Thoracic aorta (tissue), 2 donors: ENCODE measurements at places on chromosomes 2 and 18. TPM values are rescaled to one million over a fixed set of nuclear protein-coding genes. Genes with fewer than 3 reads are reported as not detected.

- no peaks in the 10 kb centered on the region for H3K27me3 ChIP-seq
- peaks cover 22% of the 10 kb centered on the region for H3K4me1 ChIP-seq
- no peaks in the 10 kb centered on the region for H3K36me3 ChIP-seq
- peak overlapping the region; percentile 91 for H3K27ac ChIP-seq
- peak overlapping the region; percentile 99 for H3K4me3 ChIP-seq
Measured at GRCh38 chr2:240434728-240435456, 571 bp upstream of the GPC1 start.

DNA sequence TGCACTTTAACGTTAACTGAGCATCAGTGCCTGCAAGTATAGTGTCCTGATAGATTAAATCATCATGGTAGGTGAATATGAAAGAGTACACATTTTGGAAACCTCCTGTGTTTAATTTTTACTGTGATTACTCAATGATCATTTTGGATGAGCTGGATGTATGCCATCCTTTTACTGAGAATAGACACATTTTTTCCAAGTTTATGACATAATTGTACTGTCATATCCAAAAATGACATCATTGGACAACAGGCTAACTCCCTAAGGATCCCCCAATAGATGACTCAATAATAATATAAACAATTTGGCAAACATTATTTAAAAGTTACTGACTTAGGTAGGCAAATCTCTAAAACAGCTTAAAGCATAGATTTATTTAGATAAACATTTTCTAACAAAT is 410.8 kb upstream of the REG3G start:
- no peak overlapping the region for H3K4me3 ChIP-seq
- H3K4me1 ChIP-seq, result no peaks in the 10 kb centered on the region
- no peak overlapping the region for H3K27ac ChIP-seq
- DNase-seq, result no peak
- H3K36me3 ChIP-seq, result no peaks in the 10 kb centered on the region

DNA sequence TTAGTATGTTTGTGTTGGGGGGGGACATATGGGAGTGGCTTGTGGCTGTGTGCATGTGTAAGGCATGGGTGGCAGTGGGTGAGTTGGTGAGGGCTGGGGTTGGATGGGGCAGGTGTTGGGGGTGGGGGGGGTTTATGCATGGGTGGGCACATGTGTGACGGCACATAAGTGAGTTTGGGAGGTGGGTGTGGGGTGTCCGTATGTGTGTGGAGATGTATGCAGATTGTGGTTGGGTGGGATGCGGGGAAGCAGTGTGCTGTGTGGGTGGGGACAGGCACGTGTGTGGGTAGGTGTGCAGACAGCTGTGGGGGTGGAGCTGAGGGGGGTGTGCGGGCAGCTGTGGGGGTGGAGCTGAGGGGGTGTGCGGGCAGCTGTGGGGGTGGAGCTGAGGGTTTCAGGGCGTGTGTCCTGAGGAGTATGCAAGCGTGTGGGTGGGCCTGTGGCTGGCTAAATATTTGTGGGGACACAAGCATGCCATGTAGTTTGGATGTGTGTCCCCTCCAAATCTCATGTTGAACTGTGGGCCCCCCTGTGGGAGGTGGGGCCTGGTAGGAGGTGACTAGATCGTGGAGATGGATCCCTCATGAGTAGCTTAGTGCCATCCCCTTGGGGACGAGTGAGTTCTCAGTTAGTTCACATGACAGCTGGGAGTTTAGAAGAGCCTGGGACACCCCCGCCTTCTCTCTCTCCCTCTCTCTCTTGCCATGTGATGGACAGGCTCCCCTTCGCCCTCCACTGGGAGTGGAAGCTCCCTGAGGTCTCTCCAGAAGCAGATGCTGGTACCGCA is 59.4 kb downstream of the ANKMY1 start:
- H3K27me3 ChIP-seq, result no peaks in the 10 kb centered on the region
- DNase-seq, result no peak
- no peak overlapping the region for H3K4me3 ChIP-seq
- peaks cover 5% of the 10 kb centered on the region for H3K36me3 ChIP-seq
- H3K4me1 ChIP-seq, result no peaks in the 10 kb centered on the region

DNA sequence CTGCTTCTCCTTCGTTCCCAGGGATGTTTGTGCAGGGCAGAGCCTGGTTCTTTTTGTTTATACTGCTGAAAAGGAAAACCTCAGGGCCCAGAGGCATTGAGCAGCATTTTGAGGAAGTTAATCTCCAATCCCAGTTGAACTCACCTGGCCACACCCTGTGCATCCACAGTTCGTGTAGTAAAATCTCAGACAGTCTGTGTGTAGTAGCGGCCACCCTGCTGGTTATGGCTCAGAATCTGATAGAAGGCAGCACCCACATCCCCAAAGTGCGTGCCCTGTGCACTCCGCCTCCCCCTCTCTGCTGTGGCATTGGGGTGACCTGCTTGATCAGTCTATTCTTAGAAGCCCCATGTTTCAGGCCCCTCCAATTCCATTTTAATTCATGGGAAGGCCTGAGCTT is 10.9 kb downstream of the TRIB2 start:
- H3K27me3 ChIP-seq, result no peaks in the 10 kb centered on the region
- no peak overlapping the region for H3K4me3 ChIP-seq
- H3K36me3 ChIP-seq, result peaks cover 5% of the 10 kb centered on the region

- H3K27ac ChIP-seq, result no peak overlapping the region
- H3K4me3 ChIP-seq, result no peak overlapping the region
- DNase-seq, result no peak
Measured at GRCh38 chr2:237453671-237454070, 33.4 kb upstream of the MLPH start.

DNA sequence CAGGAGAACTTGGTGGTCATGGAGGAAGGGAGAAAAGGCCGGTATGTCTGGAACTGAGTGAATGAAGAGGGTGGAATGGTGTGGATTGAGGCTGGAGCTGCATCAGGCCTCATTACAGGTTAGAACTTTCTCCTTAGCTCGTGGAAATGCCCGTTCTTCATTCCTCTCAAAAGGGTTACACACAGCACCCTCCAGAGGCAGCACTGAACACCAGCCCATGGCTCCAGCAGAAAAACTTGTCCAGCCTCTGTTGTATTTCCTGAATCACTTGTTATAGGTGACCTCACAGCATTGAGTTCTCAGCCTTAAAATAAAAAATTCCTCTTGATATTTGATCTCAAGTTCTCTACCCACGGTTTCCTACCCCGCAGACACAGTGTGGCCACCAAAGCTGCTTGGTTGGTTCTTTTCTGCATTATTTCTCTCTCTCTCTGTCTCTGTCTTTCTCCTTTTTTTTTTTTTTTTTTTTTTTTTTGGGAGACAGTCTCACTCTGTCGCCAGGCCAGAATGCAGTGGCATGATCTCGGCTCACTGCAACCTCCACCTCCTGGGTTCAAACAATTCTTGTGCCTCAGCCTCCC is 89.6 kb downstream of the ITGB1BP1 start:
- H3K27ac ChIP-seq, result peak overlapping the region; percentile 34
- peaks cover 7% of the 10 kb centered on the region for H3K36me3 ChIP-seq
- peaks cover 5% of the 10 kb centered on the region for H3K4me1 ChIP-seq
- DNase-seq, result no peak
- H3K27me3 ChIP-seq, result no peaks in the 10 kb centered on the region
- no peak overlapping the region for H3K4me3 ChIP-seq

DNA sequence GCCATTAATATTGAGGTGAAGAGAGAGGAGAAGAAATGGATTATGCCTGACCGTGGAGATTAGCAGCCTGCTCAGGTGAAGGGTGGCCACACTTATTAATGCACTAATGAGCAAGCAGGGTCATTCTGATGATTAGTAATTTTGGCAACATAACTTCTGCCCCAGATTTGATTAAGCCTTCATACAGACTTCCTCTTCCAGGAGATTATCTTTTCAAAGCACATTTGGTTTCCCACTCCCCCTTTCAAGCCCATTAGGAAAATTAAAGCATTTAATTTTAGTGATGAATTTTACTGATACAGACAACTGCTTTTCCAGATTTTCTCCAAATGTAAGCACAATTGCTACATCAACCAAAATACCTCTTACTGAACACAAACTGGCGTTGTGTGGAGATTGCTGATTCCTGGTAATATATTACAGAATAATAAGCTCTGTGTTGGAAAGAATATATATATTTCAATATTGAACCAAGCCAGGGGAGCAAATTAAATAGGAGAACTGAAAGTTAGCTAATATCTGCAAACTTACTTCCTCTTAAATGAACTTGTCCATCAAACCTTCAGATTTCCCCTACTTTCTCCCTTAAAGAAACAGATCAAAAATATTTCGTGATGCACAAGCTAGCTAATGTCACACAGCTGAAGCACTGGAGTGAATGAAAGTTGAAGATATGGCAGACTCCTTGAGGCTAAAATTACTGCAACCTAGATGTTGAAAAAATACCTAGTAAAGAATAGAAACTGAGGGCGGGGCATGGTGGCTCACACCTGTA is 140.8 kb downstream of the FAM210A start:
- no peak for DNase-seq
- no peak overlapping the region for H3K4me3 ChIP-seq
- no peak overlapping the region for H3K27ac ChIP-seq
- H3K36me3 ChIP-seq, result peaks cover 2% of the 10 kb centered on the region
- H3K4me1 ChIP-seq, result peaks cover under 1% of the 10 kb centered on the region
- no peaks in the 10 kb centered on the region for H3K27me3 ChIP-seq

- peak overlapping the region; percentile 36 for H3K27ac ChIP-seq
- no peaks in the 10 kb centered on the region for H3K36me3 ChIP-seq
- peaks cover 6% of the 10 kb centered on the region for H3K4me1 ChIP-seq
- DNase-seq, result no peak
- H3K4me3 ChIP-seq, result no peak overlapping the region
- no peaks in the 10 kb centered on the region for H3K27me3 ChIP-seq
Measured at GRCh38 chr2:66897181-66897580, 462.3 kb downstream of the MEIS1 start.

GRCh38 chr18:41593171-41593675 is 361.8 kb upstream of the PIK3C3 start:
- no peaks in the 10 kb centered on the region for H3K4me1 ChIP-seq
- no peaks in the 10 kb centered on the region for H3K27me3 ChIP-seq
- no peaks in the 10 kb centered on the region for H3K36me3 ChIP-seq
- no peak for DNase-seq
- H3K4me3 ChIP-seq, result no peak overlapping the region

- H3K27ac ChIP-seq, result no peak overlapping the region
- no peaks in the 10 kb centered on the region for H3K36me3 ChIP-seq
- H3K4me1 ChIP-seq, result no peaks in the 10 kb centered on the region
- H3K27me3 ChIP-seq, result no peaks in the 10 kb centered on the region
- H3K4me3 ChIP-seq, result no peak overlapping the region
- DNase-seq, result no peak
Measured at GRCh38 chr2:175880-176820, 87.7 kb downstream of the SH3YL1 start.

DNA sequence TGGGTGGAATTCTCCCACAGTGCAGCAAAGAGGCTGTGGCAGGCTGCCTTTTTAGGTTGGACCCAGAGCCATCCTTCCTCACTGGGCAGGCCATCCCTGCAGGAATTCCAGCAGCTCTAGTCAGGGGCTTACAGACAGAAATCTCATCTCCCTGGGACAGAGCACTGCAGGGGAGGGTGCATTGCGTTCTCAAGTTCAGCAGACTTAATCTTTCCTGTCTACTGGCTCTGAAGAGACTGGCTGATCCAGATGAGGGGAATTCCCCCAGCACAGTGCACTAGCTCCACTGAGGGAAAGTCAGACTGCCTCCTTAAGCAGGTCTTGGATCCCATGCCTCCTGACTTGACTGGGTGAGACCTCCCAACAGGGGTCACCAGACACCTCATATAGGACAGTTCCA is 899.7 kb upstream of the VRK2 start:
- DNase-seq, result no peak
- H3K36me3 ChIP-seq, result no peaks in the 10 kb centered on the region
- no peaks in the 10 kb centered on the region for H3K4me1 ChIP-seq
- no peaks in the 10 kb centered on the region for H3K27me3 ChIP-seq
- H3K27ac ChIP-seq, result no peak overlapping the region
- no peak overlapping the region for H3K4me3 ChIP-seq

- H3K36me3 ChIP-seq, result no peaks in the 10 kb centered on the region
- DNase-seq, result no peak
- H3K27ac ChIP-seq, result no peak overlapping the region
Measured at GRCh38 chr2:157871415-157871814, 4.7 kb downstream of the ACVR1 start.

- no peaks in the 10 kb centered on the region for H3K4me1 ChIP-seq
- H3K36me3 ChIP-seq, result no peaks in the 10 kb centered on the region
- H3K4me3 ChIP-seq, result no peak overlapping the region
- DNase-seq, result no peak
Measured at GRCh38 chr2:186098821-186099220, 360.2 kb downstream of the FSIP2 start.

GRCh38 chr2:224196810-224197209 is 157.7 kb upstream of the SERPINE2 start:
- no peak overlapping the region for H3K4me3 ChIP-seq
- H3K4me1 ChIP-seq, result no peaks in the 10 kb centered on the region
- no peaks in the 10 kb centered on the region for H3K36me3 ChIP-seq
- no peak for DNase-seq

- no peak overlapping the region for H3K4me3 ChIP-seq
- DNase-seq, result no peak
- H3K27me3 ChIP-seq, result no peaks in the 10 kb centered on the region
- no peaks in the 10 kb centered on the region for H3K4me1 ChIP-seq
Measured at GRCh38 chr2:29226808-29227207, 111.6 kb downstream of the CLIP4 start.

- no peaks in the 10 kb centered on the region for H3K27me3 ChIP-seq
- H3K36me3 ChIP-seq, result no peaks in the 10 kb centered on the region
- DNase-seq, result no peak
- H3K27ac ChIP-seq, result no peak overlapping the region
- no peaks in the 10 kb centered on the region for H3K4me1 ChIP-seq
Measured at GRCh38 chr18:73043611-73044010, 175.8 kb upstream of the NETO1 start.

DNA sequence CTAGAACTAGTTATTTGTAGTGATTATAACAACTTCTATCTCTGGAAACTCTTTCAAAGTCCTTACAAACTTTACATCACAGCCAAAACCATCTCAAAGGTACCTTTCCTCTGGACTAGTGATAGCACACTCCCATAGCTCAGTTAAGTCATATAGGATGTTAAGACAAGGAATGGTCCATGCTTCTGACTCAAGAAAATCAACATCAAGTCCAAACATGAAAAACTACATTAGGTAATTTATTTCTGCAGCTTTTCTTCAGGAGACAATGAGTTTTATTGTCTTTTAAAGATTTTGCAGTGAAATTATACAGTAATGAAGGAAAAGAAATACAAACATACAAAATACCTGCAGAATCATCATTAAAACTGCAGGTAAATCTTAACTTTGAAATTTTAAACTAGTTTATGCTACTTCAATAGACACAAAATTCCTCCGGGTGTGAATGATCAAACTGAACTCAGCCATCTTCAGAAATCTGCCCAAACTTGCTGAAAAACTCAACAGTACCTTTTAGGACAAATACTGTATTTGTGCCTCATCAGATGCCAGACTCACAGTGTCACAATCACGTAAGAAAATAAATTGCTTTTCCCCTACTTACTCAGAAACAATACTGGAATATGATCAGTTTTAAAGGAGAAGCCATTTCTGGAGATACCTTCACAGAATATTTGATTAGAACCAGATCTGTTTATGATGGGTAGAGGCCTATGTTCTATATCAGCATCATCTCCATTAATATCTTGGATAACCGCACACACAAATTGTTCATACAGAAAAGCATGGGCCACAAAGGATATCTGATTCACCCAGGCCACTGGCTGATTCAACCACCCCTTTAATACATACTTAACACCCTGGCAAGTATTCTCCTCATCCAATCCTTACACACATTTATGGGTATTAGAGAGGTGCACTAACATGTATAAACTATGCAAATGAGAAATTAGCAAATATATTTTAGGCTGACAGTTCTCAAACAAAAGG is 2.6 kb downstream of the TMEM131 start:
- H3K27me3 ChIP-seq, result no peaks in the 10 kb centered on the region
- peaks cover 30% of the 10 kb centered on the region for H3K4me1 ChIP-seq
- H3K27ac ChIP-seq, result no peak overlapping the region
- H3K4me3 ChIP-seq, result peak overlapping the region; percentile 97

FBXO48 gene
- 0.56 TPM for total RNA-seq

TIGD1 gene
- 3.1 TPM for total RNA-seq

LDAH gene
- 19.8 TPM for total RNA-seq

TXNDC9 gene
- 26.7 TPM for total RNA-seq

AKAIN1 gene
- not detected for total RNA-seq
